ENCODE measurements at places on chromosomes 16 and 17.

DNA sequence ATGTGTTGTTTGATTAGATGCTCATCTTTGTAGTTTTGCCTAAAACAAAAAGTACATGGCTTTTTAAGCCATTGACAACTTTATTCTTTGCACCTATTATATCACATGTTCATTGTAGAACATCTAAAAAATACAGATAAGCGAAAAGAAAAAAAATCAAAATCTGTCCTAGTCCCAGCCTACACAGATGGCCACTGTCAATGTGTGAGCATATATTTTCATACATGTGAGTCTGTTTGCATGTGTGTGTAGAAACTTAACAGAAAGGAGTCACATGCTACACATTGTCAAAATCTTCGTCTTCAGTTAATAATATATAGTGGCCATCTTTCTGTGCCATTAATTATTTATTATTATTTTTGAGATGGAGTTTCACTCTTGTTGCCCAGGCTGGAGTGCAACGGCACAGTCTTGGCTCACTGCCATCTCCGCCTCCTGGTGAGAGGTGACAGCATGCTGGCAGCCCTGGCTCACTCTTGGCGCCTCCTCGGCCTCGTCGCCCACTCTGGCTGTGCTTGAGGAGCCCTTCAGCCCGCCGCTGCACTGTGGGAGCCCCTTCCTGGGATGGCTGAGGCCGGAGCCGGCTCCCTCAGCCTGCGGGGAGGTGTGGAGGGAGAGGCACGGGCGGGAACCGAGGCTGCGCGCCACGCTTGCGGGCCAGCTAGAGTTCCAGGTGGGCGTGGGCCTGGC lies 68.5 kb upstream of the AMZ2 start:
- DNase-seq: no peak

GRCh38 chr16:50982808-50983207 lies 168.3 kb downstream of the SALL1 start:
- no peak for DNase-seq

GRCh38 chr17:69898601-69899000 lies 176.4 kb upstream of the KCNJ16 start:
- no peak for DNase-seq

DNA sequence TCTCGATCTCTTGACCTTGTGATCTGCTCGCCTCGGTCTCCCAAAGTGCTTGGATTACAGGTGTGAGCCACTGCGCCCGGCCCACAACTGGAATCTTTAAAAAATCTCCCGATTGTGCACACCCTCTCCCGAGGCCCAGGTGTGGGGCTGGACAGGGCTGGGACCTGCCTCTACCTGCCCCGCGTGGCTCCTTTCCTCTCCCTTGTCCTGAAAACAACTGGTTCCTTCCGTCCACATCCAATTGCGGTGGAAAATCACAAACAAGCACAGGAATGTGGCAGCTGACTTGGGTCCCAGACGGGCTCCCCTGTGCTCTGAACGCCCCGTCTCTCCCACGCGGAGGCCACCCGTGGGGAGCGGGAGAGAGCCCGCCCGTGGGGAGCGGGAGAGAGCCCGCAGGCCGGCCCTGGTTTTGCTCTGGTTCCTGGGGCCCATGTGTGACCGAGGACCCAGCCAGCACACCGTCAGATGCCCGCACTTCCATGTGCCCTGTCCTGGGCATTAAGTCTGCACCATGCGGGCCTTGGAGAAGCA lies 3.0 kb upstream of the TMEM204 start:
- DNase-seq: no peak

GRCh38 chr17:1298606-1299005 lies 19.1 kb downstream of the TRARG1 start:
- DNase-seq: peak; percentile 29

DNA sequence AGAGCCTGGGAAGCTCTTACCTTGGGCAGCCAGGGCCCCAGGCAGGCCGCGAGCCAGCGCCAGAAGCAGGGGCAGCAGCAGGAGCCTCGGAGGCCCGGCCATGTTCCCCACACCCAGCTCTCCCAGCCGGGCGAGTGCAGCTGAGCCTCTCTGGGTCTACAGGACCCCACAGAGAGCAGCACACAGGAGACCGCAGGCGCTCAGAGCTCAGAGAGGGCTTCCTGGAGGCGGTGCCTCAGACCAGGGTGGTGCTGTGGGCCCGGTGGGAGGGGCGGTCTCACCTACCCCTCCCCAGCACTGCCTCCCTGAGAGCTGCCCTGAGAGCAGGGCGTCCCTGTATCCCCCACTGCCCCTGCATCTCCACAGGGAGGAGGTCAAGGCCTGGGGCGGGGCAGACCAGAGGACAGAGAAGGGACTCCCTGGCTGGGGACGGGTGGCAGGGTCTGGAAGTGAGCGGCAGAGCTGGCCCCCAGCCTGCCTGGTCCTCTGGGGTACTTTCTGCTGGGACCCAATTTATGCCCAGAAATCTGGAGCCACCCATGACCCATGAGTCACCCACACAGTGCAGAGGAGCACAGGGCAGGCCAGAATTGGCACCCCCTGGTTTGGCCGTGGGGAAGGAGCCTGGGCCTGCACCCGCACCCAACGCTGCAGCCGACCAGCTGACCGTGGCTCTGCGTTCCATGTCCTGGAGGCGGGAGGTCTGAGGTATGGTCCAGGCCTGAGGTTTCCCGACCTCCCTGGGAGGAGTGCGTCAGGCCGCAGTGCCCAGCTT lies at the start of gene CD7:
TSS of gene CD7 (minus strand) at position 215 of the 775 bp plus-strand sequence. CDS start at position 102, 113 bp downstream.
- DNase-seq: peak; percentile 72

DNA sequence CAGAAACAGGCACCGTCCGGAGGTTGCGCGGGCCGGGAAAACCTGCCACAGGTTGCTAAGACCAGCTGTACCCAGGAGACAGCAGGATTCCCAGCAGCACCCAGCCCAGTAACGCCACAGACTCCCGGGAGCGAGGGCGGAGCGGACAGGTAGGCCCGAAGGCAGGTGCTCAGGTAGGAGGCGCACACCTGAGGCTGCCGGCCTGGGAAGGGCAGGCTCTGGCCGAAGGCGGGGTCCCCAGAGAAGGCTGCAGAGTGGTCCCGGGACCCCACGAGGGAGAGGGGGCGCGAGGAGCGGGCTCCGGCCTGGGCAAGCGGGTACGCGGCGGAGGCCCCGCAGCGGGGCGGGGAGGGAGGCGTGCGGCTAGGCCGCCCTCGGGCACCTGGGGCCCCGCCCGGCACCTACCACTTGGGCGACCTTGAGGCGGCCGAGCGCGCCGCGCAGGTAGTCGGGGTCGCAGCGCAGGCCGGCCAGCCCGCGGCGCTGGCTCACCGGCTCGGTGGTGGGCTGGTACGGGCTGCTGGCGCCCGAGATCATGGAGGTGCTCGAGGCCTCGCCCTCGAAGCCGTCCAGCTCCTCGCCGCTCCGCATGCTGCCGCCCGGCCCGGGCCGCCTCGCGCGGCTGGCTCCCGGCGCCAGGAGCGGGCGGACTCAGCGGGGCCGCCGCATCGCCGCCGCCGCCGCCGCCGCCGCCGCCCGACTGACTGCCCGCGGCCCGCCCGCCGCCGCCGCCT lies 441 bp downstream of the CMTM4 start:
- no peak for DNase-seq

GRCh38 chr17:32111141-32111771 lies 31.0 kb upstream of the RHOT1 start:
- peak; percentile 49 for DNase-seq

DNA sequence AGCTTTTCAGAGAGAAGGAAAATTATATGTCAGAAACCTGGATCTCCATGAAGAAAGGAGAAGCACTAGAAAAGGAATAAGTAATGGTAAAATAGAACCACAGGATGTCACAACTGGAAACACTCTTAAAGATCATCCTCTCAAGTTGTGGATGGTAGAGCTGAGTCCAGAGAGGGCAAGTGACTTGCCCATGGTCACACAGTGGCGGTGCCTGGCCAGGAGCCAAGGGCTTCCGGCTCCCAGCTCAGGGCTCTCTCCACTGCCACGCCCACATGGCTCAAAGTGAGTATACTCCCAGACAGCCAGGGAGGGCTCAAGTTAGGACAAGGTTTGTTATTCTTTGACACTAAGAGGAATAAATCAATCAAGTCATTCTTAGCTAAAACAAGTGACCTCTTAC lies 159.8 kb downstream of the COPRS start:
- no peak for DNase-seq

- DNase-seq: no peak
Observed at GRCh38 chr17:81390873-81391255, 4.4 kb upstream of the BAHCC1 start.

DNA sequence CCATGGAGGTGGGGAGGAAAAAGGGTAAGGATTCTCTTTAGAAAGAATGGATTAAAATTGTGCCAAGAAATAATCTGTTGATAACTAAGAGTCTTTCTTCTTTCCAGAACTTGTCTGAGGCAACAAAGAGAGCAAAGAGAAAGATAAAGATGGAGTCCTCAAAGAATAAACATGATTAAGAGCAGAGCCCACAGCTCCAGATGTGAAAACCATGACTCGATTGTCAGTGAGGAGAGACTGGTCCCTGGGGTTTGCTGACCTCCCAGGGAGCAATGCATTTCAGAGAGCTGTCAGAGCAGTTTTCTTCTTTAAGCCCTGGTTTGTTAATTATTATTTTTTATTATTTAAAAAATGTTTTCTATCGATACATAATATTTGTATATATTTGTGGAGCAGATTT lies 74.6 kb downstream of the TMEM100 start:
- no peak for DNase-seq

DNA sequence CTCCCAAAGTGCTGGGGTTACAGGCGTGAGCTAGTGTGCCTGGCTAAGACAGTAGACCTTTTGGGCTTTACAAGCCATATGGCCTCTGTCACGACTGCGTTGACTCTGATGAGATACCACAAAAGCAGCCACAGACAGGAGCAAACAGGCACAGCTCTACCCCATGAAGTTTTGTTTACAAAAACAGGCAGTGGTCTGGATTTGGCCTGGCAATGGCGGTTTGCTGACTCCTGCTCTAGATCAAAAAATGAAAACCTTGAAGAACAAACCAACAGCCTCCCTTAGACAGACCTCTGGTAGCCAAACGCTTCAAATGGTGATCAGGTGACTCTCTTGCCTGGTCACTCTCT lies 20.7 kb downstream of the SLC43A2 start:
- DNase-seq: no peak

- no peak for DNase-seq
Observed at GRCh38 chr16:69402439-69402838, 16.6 kb upstream of the TERF2 start.

- no peak for DNase-seq
Observed at GRCh38 chr17:44122816-44123355, 555 bp downstream of the HDAC5 start.

- peak; percentile 59 for DNase-seq
Observed at GRCh38 chr16:67547423-67548264, 14.7 kb upstream of the CTCF start.

- DNase-seq: no peak
Observed at GRCh38 chr17:21462237-21462636, 86.1 kb downstream of the KCNJ12 start.

GRCh38 chr17:15966183-15966878 lies 21.4 kb downstream of the ADORA2B start:
- no peak for DNase-seq

GRCh38 chr17:13353590-13353989 lies 248.1 kb downstream of the HS3ST3A1 start:
- no peak for DNase-seq

DNA sequence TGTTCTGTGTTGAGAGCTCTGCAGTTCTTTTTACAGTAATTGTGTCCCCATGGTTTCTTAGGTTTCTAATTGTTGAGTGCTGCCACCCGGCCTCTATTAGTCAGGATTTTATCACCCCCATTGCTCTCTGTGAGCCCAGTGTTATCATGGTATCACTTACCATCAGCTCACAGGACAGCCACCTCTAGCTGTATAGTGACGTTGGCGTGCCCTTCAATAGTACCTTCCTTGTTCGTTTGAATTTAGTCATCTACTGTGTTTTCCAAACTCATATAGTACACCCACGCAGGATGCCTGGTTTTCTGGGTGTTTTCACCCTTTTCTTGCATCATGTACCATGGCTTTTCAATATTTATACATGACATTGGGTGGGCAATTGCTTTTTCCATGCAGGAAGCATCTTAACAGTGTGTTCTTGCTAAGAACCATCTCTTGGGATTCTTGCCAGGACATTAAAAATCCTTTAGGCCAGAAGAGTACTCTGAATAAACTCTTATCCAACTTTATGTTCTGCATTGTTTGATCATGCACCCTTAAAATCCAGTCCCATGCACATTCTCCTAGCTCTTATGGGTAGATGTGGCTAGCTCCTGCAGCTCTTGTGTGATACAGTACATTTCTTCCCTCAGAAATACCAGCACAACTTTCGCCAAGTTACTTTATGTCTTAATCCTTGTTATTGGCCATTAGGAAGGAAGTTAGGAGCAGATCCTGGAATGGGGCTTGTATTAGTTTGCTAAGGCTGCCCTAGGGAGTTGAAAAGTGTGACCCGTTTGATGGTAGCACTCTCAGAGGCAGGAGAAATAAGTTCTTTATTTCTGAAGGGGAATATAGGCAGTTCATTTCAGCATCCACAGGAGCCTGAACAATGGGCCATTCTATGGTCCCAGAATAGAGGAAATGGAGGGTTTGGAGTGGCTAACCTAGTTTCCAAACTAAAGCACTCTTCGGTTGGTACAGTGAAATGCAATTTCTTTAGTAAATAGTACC lies 11.3 kb upstream of the ABCA10 start:
- no peak for DNase-seq

DNA sequence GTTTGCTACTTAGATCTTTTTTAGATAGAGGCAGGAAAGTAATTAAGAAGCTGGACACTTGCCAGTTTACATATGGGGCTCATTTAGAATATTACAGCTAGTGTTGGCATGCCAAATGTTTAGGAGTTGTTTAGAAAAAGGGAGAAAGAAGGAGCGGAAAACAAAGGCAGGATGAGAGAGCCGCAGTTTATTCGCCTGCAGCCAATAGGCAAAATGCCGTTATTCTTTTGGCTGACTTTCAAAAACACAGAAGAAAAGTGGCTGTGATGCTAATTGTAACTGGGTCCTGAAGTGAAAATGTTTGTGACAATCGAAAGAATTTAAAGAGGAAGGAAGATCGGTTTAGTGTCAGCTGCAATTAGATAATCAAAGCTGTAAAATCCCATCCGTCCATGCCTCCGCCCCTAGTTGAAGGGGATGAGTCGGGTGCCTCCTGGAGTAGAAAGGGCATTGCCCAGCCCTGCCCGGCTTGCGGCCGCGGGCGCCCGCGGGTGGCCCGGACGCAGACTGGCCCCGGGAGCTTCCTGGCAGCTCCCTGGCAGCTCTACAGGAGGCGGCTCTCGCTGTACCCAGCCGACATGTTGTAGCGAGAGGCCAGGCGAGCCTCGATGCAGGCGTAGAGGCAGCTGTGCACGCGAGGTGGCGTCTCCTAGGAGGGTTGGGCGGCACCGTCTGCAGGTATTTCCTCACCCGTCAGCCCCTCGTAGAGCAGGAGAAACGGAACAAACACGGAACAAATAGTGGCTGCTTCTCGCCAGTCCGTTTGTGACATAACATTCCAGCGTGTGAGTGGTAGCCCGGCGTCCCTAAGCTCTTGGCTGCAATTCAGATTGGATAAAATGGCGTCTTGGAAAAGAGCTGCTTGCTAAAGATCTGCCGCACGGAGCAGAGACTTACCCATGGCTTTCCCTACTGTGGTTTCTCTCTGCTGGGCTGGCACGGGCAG lies 82.2 kb downstream of the TNRC6C start:
- DNase-seq: peak; percentile 31

Data from CD4-positive, alpha-beta T cell treated with Interleukin-21 for 1 hour (primary cell).